ENCODE measurements at places on chromosomes 12 and 14.

GRCh38 chr12:53696285-53696654 is 20.4 kb upstream of the ATP5MC2 start:
- peak; percentile 98 for DNase-seq

GRCh38 chr14:85122690-85123089 is 407.3 kb upstream of the FLRT2 start:
- DNase-seq: no peak

- peak; percentile 1 for DNase-seq
Measured at GRCh38 chr12:27272373-27273028, 28.4 kb downstream of the STK38L start.

DNA sequence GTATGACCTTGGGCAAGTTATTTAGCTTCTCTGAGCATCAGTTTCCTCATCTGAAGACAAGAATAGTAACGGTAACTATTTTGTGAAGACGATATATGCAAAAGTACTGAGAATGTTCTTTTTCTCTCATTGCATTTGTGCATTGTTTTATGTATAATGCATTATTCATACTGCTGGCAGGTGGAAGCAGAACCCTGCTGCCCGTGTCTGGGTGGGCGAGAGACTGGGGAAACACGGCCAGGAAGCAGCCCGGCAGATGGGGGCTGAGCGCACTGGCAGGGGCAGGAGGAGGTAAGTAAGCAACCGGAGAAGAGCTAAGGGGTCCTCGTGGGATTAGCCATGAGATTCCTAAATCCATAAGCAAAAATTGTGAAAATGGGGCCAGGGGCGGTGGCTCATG is 115.8 kb upstream of the MED13L start:
- no peak for DNase-seq

DNA sequence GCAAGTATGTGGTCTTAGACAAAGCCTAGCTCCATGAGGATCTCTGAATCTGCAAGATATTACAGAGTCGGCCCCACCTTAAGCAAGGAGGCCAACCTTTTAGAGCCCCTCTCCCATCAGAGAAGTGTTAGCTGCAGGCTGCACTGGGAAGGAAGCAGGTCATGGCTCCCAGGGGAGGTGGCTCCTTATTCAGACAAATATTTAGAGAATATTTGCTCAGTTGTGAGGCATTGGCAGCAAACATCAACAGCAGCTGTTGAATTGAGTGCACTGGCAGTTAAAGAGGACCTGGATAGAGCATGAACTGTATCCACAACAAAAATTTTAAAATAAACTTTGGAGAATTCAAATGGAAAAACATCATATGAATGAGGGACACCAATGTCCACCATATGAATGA is 44.7 kb downstream of the FSCB start:
- DNase-seq: no peak

Measured in NCI-H526 (cell line).